ENCODE measurements at places on chromosomes 12 and 14. TPM values are rescaled to one million over a fixed set of nuclear protein-coding genes. Genes with fewer than 3 reads are reported as not detected.

TEAD4 gene
- 20.8 TPM for total RNA-seq

GLS2 gene
- total RNA-seq = 0.13 TPM

PLEKHH1 gene
- 0.13 TPM for total RNA-seq

KLHL33 gene
- total RNA-seq = under 0.01 TPM

IAPP gene
- total RNA-seq = not detected

Measured in dermis microvascular lymphatic vessel endothelial cell (primary cell).